ENCODE measurements at places on chromosomes 13 and 19. TPM values are rescaled to one million over a fixed set of nuclear protein-coding genes. Genes with fewer than 3 reads are reported as not detected.

Gene LGALS14
- not detected for total RNA-seq

Gene IGFL4
- total RNA-seq, result not detected

Gene LILRA1
- total RNA-seq, result not detected

Gene ZNF345
- total RNA-seq, result 0.58 TPM

Gene GAPDHS
- total RNA-seq, result not detected

Gene ARHGEF1
- 63.7 TPM for total RNA-seq

Gene DHDH
- not detected for total RNA-seq

Gene ACP7
- total RNA-seq, result not detected

Gene ZNF541
- total RNA-seq, result not detected

Gene BLVRB
- 93.9 TPM for total RNA-seq

Gene NLRP11
- not detected for total RNA-seq

Gene KIR2DL1
- not detected for total RNA-seq

Gene OXGR1
- not detected for total RNA-seq

Gene CNN2
- total RNA-seq, result 306 TPM

Gene C1QTNF9
- not detected for total RNA-seq

Gene TMEM38A
- 0.35 TPM for total RNA-seq

Gene ZNF433
- total RNA-seq, result 3.0 TPM

Gene SULT2A1
- not detected for total RNA-seq

Gene RASL11A
- 66.6 TPM for total RNA-seq

Gene TNFRSF19
- total RNA-seq, result 94.1 TPM

Gene KLK2
- total RNA-seq, result not detected

Gene CA11
- 1.2 TPM for total RNA-seq

Gene TMEM255B
- 0.53 TPM for total RNA-seq

Gene PPP5C
- 97.8 TPM for total RNA-seq

Gene VSTM2B
- total RNA-seq, result not detected

Gene CYSLTR2
- total RNA-seq, result not detected

Gene CARS2
- 94.6 TPM for total RNA-seq

Gene ZSCAN4
- not detected for total RNA-seq

Gene LMTK3
- total RNA-seq, result not detected

Gene DAND5
- not detected for total RNA-seq

Gene SYNGR4
- not detected for total RNA-seq

Gene ZNF442
- total RNA-seq, result 0.86 TPM

Gene OR7A17
- total RNA-seq, result not detected

Gene LEUTX
- not detected for total RNA-seq

Gene IQCN
- total RNA-seq, result not detected

Gene ZNF90
- 0.89 TPM for total RNA-seq
